Neural cell (in vitro differentiated cells): ENCODE measurements at places on chromosomes 4 and X. TPM values are rescaled to one million over a fixed set of nuclear protein-coding genes. Genes with fewer than 3 reads are reported as not detected.

The COX7B gene
- polyA plus RNA-seq: 1,191 and 1,214 TPM in 2 replicates

The DMP1 gene
- 0.20 and 0.48 TPM in 2 replicates for polyA plus RNA-seq

The GLOD5 gene
- polyA plus RNA-seq: not detected in 2 replicates

The RASSF6 gene
- polyA plus RNA-seq: not detected in 2 replicates

The BMX gene
- not detected in 2 replicates for polyA plus RNA-seq
